ENCODE measurements at places on chromosomes 2 and 18. TPM values are rescaled to one million over a fixed set of nuclear protein-coding genes. Genes with fewer than 3 reads are reported as not detected.

Gene TIA1
- total RNA-seq: 105 TPM

Gene ANKRD12
- total RNA-seq: 26.5 TPM

Gene CPO
- 0.19 TPM for total RNA-seq

Gene COL4A3
- not detected for total RNA-seq

Gene POTEC
- total RNA-seq: not detected

Gene CNTNAP5
- not detected for total RNA-seq

Gene AGFG1
- total RNA-seq: 76.1 TPM

Gene KCNS3
- total RNA-seq: 0.65 TPM

Gene DOK6
- total RNA-seq: under 0.01 TPM

Gene FOXD4L1
- not detected for total RNA-seq

Gene ANTXR1
- 2.6 TPM for total RNA-seq

Gene TWSG1
- 103 TPM for total RNA-seq

Gene MDH1B
- total RNA-seq: 0.33 TPM

Gene HDAC4
- 20.3 TPM for total RNA-seq

Gene TBR1
- total RNA-seq: 0.10 TPM

Gene DNAH6
- total RNA-seq: under 0.01 TPM

Gene MAP3K19
- not detected for total RNA-seq

Gene UPP2
- not detected for total RNA-seq

Gene ACMSD
- not detected for total RNA-seq

Gene DPYSL5
- not detected for total RNA-seq

Gene GALNT5
- total RNA-seq: not detected

Gene ALPI
- total RNA-seq: not detected

Gene GBX2
- 2.6 TPM for total RNA-seq

Gene ATOH8
- total RNA-seq: 13.2 TPM

Gene BIN1
- total RNA-seq: 49.6 TPM

Gene HOXD12
- total RNA-seq: not detected

Gene LONRF2
- not detected for total RNA-seq

Gene ASIC4
- total RNA-seq: not detected

Gene GPR45
- total RNA-seq: not detected

Gene SNORC
- 0.65 TPM for total RNA-seq

Gene HOXD3
- 18.0 TPM for total RNA-seq

Gene TNS1
- 25.7 TPM for total RNA-seq

Gene CHRNG
- not detected for total RNA-seq

Gene TLX2
- total RNA-seq: not detected

Gene AQP12A
- not detected for total RNA-seq

Gene C2orf66
- under 0.01 TPM for total RNA-seq

Gene KCNG2
- not detected for total RNA-seq

Gene ID2
- 17.3 TPM for total RNA-seq
